ENCODE measurements at places on chromosomes 7 and 10.

DNA sequence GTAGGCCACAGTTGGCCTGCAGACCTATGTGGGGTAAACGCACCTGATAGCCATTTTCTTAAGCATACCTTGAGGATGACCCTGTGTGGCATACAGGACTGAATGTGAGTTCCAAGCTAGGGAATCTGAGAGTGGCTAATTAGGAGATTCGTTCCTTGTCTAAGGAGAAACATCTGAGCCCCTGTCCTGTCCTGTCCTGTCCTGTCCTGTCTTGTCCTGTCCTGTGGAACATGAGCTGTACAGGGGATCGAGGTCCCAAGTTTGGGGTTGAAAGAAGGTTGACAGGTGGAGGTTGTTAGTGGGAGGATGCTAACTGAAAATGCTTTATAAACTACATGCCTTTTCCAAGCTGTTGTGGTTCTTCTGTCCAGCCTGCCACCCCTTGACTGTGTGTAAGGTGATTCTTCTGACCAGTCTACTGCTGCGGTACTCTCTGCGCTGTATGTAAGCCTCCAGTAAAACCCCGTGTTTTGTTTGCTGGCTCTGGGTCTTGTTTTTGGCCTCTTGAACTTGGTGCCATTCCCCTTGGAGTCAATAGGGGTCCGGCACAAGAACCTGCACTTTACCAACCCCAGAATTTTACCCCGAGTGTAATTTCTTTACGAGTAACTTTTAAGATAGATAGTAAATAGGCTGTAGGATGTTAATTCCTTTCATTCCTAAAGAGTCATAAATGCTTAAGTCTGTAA lies 26.4 kb downstream of the ZNRF2 start:
- no peak for DNase-seq

DNA sequence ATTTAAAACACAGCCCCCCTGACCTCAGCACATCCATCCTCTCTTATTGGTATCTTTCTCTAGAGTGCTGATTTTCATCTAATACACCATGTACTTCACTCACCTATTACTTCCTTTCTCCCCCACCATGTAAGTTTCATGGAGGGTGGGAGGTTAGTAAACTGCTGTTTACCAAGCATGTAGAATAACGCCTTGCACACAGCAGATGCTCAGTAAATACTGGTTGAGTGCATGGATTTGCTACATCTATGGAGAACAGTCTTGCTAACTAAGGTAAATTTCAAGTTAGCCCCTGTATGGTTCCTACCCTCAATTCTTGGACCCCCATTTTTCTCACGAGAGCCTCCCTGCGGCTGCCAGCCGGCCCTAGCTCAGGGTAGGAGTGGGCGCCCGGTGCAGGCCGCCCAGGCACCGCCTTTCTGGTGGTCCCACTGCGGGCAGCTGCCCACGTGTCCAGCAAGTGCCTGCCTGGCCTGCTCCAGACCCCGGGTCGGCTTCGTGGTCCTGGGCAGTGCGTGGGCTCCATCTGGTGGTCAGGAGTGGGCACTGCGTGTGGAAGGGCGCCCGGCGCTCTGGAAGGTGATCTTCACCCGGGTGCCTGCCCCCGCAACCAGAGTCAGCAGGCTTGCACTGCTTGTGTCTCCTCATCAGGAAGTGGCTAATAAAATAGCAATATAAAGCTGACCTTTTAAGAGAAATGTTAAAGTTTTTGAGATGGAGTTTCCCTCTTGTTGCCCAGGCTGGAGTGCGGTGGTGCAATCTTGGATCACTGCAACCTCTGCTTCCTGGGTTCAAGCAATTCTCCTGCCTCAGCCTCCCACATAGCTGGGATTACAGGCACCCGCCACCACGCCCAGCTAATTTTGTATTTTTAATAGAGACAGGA lies 63.4 kb upstream of the DNAJB6 start:
- DNase-seq, result peak; percentile 47

- DNase-seq, result no peak
These were observed 31.6 kb downstream of the CHRM2 start for GRCh38 chr7:136900005-136900404.

DNA sequence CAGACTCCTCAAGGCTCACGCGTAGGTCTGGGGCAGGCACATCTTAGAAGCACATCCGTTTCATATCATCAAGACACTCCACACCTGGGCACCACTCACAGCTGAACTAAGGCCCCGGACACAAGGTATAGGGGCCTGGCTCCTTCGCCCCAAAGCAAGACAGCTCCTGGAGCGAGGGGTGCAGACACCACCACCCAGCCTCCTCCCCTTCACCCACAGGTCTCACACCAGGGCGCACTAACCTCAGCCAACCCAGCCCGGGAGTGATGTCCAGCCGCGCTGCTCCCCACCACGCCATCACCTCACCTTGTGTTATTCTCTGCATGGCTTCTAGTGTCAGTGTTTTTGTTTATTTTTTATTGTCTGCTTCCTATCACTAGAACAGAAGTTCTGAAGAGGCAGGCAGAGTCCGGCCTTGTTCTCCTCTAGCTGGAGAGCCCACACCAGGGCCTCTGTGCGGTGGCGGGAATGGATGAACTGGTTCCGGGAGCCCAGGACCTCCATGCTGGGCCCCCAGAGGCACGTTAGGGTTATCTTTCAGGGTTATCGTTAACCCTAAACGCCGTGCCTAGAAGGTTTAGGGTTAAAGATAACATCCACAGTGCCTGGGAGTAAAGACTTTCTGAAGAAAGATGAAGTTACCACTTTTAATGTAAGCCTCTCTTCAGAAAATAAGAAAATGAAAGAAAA lies 21.8 kb downstream of the BRI3 start:
- no peak for DNase-seq

DNA sequence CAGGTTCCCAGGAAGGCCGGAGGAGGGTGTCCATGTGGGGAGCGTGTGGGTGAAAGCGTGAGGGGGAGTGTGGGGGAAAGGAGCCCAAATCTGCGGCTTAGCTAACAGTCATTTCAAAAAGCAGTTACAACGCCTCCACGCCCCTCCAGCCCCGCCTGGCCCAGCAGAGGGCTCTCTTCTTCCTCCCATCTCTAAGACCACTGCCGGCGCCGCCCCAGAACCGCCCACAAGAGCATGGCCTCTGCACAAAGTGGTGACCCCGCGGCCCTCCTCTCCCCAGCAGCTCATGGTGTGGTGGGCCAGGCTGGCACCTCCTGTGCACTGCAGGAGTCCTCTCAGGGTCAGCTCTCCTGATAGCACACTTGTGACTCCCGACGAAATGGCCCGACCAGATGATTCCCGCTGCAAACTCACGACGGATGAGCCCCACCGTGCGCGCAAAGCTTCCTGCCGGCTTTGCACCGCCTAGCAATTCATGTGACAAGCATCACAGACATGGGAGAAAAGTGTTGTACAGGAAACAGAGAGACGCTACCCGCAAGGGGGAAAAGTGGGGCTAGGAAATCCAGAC lies 12.4 kb upstream of the HUS1 start:
- no peak for DNase-seq

DNA sequence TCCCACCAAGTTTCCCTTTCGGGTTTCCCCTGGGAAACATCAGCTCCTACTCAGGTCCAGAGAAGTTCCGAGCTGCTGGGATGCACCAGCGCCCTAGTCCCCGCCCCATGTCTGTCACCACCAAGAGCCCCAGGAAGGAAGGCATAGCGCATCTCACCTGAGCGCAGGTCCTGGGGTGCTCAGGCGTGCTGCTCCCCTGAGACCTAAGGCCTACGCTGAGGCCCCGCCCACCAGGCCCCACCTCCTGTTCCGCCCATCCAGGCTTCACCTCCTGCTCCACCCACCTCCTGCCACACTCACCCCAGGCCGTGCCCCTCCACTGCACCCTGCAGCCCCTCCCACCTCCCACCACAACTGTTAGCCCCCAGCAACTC lies 1.2 kb upstream of the TFR2 start:
- no peak for DNase-seq

GRCh38 chr7:99772565-99772964 lies 11.4 kb downstream of the CYP3A4 start:
- no peak for DNase-seq

- DNase-seq, result no peak
These were observed 469.9 kb downstream of the GALNT17 start for GRCh38 chr7:71601851-71602250.

- no peak for DNase-seq
These were observed 21.1 kb upstream of the GPR26 start for GRCh38 chr10:123645016-123645415.

DNA sequence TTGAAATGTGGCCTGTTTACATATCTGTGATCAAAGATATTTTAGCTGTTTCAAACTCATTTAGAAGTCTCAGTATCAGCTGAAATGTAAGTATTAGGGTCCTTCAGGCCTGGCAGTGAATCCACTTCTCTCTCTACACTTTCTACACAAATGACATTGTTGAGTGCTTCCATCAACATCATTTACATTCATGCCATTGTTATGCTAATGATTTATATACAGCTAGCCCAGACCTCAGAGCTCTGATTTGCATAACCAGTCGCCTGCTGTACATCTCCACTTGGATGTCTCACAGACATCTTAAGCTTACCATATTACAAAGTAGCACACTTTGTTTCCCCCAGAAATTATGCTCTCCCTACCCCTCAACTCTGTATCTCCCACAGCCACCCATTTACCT lies 71.6 kb downstream of the GSDME start:
- no peak for DNase-seq

- no peak for DNase-seq
These were observed 6.5 kb upstream of the EIF5AL1 start for GRCh38 chr10:79505829-79506228.

GRCh38 chr7:94907811-94908322 lies 473 bp downstream of the PPP1R9A start:
- DNase-seq, result no peak

DNA sequence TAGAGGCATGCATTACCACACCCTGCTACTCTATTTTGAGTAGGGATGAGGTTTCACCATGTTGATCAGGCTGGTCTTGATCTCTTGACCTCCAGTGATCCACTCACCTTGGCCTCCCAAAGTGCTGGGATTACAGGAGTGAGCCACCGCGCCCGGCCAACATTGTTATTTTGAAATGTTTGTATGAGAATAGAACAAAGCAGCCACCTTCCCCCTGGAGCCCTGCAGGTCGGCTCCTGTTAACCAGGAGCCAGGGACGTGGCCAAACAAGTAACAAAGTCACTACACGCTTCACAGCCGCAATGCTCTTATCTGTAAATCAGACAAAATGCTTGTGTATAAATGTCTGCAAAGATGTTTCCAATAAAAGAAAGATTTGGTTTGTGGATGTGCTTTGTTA lies 295.4 kb downstream of the CNTNAP2 start:
- no peak for DNase-seq

DNA sequence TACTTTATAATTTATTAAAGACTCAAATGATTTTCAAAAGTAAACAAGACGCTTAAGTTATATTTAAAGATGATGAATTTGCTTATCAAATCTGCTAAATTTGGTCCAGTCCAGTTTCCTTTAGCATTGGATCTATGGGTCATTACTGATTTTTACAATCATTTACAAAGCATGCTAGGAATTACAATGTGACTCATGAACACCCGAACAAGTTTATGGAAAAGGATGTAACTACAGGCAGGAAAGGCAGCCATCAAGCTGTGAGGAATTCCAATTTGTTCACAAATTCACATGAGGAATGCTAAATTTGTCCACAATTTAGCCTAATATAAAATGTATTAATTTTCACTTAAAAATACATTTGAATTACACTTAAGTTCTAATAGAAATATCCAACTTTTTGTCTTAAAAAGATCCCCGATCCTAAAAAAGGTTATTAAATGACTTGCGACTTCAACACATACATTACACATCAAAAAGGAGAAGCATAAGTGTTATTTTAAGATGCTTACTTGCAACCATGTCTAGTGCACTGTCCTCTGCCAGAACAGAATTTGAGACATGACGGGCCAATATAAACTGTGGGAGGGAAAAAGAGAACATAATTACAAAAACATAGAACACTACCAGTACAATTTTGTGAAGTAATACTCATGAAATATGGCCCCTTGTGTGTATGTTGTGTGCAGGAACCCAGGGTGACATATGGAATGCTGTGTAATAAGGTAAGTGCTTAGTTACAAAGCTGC lies 194.2 kb upstream of the SLC26A5 start:
- no peak for DNase-seq

DNA sequence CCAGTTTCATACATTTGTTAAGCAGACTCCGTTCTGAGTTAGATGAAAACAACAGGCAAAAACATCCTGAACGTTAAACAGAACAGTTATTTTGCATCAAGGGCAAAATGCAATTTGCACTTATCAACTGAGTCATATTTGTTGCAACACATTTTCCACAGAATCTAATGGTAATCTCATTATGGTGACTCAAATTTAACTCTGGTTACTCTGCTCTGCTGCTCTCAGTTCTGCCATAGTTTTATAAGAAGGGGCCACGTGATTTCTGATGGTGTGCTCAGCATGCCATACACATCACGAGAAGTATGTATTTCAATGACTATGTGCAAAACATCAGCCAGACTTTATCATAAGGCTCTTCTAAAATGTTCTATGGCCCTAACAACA lies 148.8 kb downstream of the CHCHD3 start:
- no peak for DNase-seq

Measured in T1000 (cell line).